ENCODE measurements at places on chromosomes 2 and 18.

DNA sequence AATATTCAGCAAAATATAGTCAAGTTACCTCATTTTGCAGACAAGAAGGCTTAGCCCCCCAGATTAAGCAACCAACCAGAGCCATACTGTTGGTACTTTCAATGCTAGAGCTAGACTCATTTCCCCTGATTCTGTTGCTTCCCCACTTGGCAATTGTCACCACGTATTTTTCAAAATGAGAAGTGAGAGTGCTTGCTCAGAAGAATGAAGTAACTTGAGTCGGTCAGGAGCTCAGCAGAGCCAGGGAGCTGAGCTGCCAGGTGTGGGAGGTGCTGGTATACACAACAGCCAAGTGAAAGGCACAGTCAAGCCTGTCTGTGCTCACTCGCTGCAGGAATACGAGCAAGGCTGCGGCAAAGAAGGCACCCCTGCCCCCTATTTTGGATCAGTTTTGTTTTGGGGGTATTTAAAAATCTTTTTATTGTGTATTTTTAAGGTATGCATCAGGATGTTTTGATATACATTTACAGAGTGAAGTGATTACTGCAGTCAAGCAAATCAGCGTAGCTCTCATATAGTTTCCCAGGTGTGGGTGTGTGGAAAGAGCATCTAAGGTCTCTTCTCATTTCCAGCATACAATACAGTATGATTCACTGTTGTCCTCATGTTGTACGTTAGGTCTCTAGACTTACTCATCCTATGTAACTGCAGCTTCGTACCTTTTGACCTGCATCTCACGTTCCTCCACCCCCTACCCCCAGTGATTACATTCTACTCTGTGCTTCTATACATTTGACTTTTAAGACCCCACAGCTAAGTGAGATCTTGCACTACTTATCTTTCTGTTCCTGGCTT, 62.4 kb downstream of the MRPS9 start:
- DNase-seq, result no peak

DNA sequence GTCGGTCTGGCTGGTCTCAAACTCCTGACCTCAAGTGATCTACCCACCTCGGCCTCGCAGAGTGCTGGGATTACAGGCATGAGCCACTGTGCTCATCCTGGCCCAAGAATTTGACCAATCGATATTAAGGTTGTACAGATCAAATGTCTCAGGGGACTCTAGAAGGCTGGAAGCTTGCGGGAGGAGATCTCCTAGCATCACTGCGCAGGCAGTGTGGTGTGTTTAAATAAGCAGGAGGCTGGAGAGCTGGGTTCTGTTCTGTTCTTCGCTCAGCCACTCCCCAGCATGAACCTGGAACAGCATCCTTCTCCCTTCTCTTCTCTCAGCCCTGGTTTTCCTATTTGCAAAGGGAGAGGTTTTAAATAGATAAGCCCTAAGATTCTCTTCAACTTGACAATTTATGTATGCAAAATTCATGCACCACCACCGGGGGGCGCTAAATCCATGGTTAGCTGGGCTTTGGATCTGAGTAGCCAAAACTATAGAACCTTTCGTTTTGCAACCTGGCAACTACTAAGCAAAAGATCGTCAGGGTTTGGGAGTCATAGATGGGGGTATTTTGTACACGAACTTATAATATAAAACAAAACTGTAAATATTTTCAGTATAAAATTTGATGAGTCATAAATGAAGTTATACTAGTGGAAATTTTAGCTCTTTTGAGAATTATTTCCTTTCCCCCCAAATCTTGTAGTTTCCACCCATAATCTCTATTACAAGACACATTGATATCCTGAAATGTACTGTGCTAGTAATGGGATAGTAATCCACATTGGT, 60.6 kb downstream of the SLC16A14 start:
- DNase-seq, result peak; percentile 81

DNA sequence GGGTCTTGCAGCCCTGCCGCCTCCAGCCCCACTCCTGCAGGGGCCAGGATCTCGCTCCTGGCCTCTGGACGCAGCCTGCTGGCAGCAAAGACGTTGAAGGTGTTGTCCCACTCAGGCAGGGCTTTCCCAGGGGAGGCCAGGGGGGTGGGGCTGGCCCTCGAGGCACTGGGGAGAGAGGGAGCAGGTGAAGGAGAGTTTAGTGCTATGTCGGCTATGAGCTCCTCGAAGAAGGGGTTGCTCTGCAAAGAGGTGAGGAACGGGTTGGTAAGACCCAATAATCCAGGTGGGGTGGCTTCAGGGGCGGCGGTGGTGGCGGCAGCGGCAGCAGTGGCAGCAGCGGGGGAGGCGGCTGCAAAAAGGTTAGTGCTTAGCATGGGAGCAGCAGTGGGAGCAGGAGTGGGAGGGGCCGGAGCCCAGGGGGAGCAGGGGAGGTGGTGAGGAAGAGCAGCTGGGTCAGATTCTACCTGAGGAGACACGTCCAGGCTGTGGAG, 9.7 kb upstream of the SFXN5 start:
- DNase-seq, result no peak

- no peak for DNase-seq
Measured at GRCh38 chr2:147051248-147051647, 793.6 kb upstream of the ACVR2A start.

- DNase-seq, result no peak
Measured at GRCh38 chr2:224520064-224520463, 65.1 kb downstream of the CUL3 start.

- no peak for DNase-seq
Measured at GRCh38 chr2:429575-430254, 141.8 kb upstream of the ALKAL2 start.

GRCh38 chr2:37833423-37833822, 91.7 kb upstream of the RMDN2 start:
- DNase-seq, result peak; percentile 12

- no peak for DNase-seq
Measured at GRCh38 chr2:126826491-126826890, 72.2 kb upstream of the TEX51 start.

- DNase-seq, result no peak
Measured at GRCh38 chr2:144152817-144153271, 367.1 kb downstream of the ZEB2 start.

GRCh38 chr2:24021122-24021998, 11.5 kb downstream of the MFSD2B start:
- DNase-seq, result peak; percentile 14

- no peak for DNase-seq
Measured at GRCh38 chr18:13448335-13448795, 229.8 kb downstream of the LDLRAD4 start.

GRCh38 chr2:190996338-190996946, 17.5 kb downstream of the STAT1 start:
- no peak for DNase-seq

DNA sequence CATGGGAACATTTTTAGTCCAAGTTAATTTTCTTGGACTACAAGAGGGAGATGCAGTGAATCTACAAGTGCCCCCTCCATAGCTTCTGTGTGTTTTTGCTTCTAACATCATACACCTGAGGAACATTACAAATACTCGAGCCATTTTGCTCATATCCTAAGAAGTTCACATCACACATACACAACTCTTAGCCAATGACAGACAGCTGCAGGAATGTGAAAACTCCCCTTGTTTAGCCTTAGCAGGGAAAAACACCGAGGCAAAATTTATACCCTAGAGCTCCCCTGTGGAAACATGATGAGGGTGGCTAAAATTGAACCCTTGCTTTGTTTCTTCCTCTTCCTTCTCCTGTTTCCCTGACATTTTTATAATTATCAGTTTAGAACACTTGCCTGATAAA, 928.3 kb upstream of the NRXN1 start:
- no peak for DNase-seq

GRCh38 chr2:98335271-98335670, 11.0 kb upstream of the CNGA3 start:
- DNase-seq, result no peak

GRCh38 chr18:48851599-48851960, 99.2 kb downstream of the SMAD7 start:
- no peak for DNase-seq

DNA sequence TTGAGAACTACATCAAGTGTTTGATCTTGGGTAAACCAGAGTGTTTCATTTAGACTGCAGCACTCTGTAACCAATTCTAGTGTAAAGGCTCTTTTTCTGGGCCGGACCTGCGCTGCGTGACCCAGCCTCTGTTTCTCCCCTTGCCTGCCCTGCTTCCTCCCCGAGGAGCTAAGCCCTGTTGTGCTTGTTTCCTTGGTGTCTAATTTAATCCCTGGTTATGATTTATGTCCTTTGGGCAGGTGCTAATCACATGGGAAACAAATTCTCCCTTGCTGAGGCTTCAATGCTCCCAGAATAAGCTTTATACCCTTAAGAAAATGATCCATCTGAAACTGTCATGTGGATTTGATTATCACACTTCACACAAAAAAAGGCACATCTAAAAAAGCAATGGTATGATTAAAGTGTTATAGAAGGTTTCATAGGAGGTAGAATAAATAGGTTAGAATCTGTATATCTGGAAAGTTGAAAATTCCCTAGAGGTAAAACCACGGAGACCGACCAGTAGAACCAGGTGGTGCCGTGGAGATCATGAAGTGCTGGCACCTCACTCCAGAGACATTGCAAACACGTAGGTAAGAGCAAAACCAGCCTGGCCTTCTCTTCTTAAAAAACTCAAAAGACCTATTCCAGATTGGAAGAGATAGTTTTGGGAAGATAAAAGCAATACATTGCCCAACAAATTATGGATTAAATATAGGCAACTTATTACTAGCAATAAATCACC, 31.0 kb upstream of the SLC9A2 start:
- DNase-seq, result no peak

DNA sequence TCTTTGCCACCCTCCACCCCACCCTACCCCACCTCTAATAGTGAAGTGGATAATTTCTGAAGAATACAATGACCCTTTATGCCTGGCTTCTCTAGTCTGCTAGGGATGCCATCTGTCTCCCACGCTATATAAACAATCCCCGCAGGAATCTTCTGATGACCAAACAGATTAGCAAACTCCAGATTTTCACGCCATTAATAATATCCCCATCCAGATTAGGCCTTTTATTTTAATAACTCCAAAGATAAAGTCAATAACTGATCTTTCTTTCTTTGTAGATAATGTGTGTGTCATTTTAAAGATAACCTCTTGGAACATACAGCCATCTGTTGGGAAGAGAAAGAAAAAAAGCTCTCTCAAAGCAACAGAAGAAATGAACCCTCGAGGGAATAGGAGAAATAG, 47.9 kb upstream of the CCDC150 start:
- DNase-seq, result no peak

DNA sequence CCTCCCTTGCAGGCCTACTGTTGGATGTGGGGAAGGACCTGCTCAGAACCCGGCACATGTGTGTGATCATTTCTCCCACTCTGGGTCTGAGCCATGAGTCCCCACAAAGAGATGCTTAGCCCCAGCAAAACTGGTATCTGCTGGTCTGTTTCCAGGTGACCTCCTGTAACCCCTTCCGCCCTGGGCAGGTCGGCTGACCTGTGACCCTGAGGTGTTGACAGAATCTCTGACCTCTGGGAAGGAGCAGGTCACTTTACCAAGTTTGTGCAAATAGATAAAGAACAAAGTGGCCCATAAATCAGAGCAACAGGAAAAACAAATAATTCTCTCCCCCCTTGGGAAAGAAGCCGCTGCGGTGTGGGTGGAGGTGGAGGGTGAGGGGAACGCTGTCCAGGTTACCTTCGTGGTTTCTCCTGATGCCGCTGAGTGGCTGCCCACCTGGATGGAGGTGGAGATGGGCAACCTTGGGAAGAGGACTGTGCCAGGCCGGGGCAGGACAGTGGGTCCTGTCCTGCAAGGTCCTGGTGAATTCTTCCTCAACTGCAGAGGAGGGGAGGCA, 174.0 kb upstream of the MYCN start:
- DNase-seq, result no peak

GRCh38 chr2:132681766-132682165, 11.8 kb upstream of the LYPD1 start:
- no peak for DNase-seq

DNA sequence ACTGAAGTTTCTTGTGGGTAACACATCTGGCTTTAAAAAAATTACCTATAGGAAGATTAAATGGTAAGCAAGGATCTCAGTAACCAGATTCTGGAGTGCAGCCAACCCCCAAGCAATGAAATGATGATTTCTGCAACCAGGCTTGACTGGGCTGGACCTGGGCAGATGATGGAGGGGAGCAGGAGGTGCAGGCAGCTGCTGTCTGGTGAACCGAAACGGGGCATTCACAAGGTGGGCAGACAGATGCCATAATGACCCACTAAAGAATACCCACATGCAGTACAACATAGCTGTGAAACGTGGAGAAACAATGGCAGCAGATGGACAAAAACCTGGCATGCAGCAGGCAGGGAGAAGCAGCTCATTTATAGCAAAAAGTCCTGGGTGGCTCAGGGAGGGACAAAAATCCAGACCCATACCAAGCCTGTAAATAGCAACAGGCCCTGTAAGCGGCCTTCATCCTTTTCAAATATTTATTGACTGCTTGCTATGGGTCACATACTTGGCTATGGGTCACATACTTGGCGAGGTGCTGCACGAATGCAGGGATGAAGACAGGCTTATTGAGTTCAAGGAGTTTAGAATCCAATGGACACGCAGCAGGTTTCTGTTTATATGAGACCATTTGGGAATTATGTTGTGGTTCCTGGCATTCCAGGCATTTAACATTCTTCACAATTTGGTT, 244.7 kb downstream of the HRH4 start:
- DNase-seq, result no peak

DNA sequence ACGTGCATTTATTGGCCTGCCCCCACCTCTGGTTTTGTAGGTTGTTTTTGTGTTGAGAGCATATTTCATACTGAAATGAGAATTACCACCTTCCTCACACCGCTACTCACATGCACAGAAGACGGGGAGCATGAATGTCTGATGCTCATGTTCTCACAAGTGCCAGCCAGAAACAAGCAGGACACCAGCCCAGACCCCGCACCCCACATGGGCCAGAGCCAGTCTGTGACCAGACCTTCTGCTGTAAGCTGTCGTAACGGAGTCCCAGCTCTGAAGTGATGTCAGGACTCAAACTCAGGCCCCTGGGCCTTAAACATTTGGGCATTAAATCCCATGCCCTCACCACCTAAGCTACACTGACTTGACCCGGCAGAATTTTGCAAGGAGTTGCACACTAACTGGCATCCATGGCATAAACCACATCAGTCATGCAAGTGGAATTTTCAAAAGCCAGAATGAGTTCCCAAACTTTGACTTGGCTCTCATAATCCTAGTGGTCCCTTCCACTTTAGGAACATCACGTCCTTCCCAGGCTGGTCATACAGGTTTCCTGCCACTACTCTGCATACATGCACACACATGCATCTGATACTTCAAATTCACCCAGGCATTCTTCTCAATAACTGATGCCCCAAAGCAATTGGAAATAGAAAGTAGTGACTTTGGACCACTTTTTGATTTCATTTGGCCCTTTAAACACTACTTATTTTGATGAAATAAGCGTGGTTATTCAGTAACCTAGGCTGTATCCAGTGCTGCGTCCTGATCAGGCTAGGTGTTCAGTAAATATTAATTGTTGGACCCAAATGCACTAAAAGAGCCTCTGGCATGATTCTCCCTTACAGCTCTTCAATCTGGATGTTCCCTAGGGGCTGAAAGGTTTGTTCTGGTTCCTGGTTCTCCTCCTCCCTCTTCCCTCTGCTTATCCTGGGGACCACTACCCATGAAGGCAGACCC, 223.1 kb upstream of the ID2 start:
- no peak for DNase-seq

GRCh38 chr2:98786179-98786578, 55.2 kb upstream of the MGAT4A start:
- DNase-seq, result no peak
